ENCODE measurements at places on chromosomes 7 and 10.

GRCh38 chr7:99674995-99675742 lies 4.6 kb downstream of the CYP3A5 start:
- DNase-seq: no peak

DNA sequence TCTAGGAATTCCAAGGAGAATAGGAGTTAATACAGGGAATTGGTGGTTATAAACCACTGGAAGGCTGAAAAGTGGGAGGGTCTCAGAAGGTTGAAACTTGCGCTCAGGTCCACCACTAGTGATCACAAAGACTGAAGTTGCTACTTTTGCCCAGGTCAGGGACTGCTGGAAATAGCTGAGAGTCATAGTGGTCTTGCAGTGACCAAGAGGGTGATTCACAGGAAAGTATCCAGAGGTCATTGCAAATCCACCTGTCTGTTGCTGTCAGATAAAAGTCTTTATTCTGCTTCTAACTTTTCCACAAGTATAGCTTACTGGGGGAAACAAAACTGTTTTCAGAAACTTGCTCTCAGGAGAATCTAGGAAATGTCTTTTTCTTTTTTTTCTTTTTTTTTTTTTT lies 211.5 kb upstream of the PRSS1 start:
- DNase-seq: no peak

GRCh38 chr10:52409195-52409594 lies 95.1 kb downstream of the DKK1 start:
- no peak for DNase-seq

- no peak for DNase-seq
Observed at GRCh38 chr7:34622182-34622581, 35.8 kb upstream of the NPSR1 start.

DNA sequence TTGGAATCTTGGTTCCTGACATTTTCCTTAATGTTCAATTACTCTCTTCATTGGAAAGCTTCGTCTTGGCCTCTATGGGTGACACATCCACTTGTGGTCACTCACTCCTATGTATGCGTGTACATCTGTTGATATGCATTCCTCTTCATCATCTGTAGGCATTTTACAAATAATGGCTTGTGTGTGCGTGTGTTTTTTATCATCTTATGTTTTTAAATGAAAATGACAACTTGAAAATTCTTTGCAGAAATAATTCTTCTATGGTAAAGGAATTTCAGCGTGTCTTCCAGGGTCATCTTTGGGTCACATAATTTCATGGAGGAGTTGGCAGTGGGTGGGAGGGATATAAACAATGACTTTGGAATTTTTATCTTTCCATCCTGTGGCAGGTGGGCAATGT lies 925.1 kb downstream of the LRMDA start:
- DNase-seq: no peak

GRCh38 chr10:120365872-120366271 lies 91.2 kb upstream of the PLPP4 start:
- no peak for DNase-seq

DNA sequence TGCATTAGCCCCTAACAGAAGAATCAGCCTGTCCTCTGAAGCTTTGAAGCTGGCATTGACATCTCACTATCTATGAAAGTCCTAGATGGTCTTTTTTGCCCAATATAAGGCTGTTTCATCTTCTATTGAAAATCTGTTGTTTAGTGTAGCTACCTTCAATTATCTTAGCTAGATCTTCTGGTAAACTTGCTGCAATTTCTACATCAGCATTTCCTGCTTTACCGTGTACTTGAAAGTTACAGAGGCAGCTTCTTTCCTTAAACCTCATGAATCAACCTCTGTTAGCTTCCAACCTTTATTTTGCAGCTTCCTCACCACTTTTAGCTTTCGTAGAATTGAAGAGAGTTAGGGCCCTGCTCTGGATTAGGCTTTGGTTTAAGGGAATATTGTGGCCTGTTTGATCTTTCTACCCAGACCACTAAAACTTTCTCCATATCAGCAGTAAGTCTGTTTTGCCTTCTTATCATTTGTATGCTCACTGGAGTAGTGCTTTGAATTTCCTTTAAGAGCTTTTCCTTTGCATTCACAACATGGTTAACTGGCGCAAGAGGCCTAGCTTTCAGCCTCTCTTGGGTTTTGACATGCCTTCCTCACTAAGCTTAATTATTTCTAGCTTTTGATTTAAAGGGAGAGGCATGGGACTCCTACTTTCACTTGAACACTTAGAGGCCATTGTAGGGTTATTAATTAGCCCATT lies 32.5 kb downstream of the ARID5B start:
- DNase-seq: no peak

- DNase-seq: peak; percentile 22
Observed at GRCh38 chr7:95794917-95795515, 22.7 kb downstream of the DYNC1I1 start.

- no peak for DNase-seq
Observed at GRCh38 chr10:27997865-27998177, 1.1 kb downstream of the ODAD2 start.

- no peak for DNase-seq
Observed at GRCh38 chr7:70833726-70834125, 298.2 kb upstream of the GALNT17 start.

GRCh38 chr10:19570120-19570519 lies 246.1 kb upstream of the PLXDC2 start:
- no peak for DNase-seq

GRCh38 chr7:106865130-106866041 lies at the start of gene PIK3CG:
Gene PIK3CG (plus strand): TSS chr7:106865282. CDS start chr7:106867562, 2,280 bp downstream.
- DNase-seq: peak; percentile 93

DNA sequence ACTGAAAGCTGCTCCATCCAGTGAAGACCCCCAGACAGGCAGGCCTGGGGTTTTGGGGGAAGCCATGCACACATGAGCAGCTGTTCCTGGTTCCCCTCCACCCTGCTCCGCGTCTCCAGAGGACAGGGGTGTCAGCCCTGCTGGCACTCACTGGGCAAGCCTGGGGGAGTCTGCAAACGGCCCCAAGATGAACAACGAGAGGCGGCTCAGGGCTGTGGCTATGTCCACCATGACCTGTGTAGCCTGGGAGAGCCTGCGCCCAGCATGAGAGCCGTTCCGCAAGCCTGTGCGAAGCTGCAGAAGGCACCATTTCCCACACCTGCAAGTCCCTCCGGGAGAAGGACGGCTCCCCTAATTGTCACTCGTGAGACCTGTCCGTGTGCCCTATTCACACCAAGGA lies 59.5 kb downstream of the DPYSL4 start:
- no peak for DNase-seq

GRCh38 chr10:2048337-2048973 lies 311.1 kb upstream of the ADARB2 start:
- DNase-seq: no peak

- DNase-seq: peak; percentile 39
Observed at GRCh38 chr7:27168265-27168947, 3.1 kb upstream of the HOXA9 start.
